ENCODE measurements at places on chromosomes 2 and 18. TPM values are rescaled to one million over a fixed set of nuclear protein-coding genes. Genes with fewer than 3 reads are reported as not detected.

Gene NEU4
- 22.0 TPM for total RNA-seq

GRCh38 chr2:117917223-117917917, 96.5 kb downstream of the CCDC93 start:
- no peak for DNase-seq

Gene ZNG1B
- 34.1 TPM for total RNA-seq

Gene ALPI
- total RNA-seq = not detected

DNA sequence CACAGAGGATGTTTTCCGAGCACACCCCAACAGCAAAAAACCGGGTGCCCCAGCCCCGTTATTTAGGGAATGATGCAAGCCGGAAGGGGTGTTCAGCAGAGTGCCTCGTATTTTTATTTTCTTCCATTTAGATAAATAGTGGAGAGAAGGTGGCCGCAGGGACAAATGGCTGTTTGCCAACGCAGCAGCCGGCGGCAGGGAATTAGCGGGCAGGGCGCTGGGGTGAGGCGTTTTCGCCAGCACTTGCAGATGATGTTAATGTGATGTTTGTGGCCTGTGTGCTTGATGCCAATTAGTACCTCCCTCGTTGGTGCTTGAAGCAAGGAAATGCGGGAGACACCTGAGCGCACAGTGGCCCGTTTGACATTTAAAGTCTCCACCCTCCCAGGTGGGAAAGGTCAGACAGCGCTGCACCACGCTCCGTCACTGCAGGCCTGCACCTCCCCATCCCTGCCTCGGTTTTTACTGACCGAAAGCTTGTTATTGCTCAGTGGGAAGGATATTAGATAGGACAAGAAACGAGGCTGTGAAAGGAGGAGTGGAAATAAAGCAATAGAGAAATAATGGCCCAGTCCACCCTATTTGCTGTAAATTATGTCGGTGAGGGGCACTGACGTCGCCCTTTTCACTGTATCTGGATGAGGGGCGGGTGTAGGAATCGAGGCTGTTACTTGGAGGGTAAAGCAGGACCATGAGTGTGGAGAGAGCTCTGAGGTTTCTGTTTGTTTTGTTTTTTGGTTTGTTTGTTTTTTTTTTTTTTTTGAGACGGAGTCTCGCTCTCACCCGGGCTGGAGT, 39.1 kb downstream of the NFATC1 start:
- DNase-seq = no peak

GRCh38 chr2:99772591-99773331, 282.9 kb upstream of the REV1 start:
- DNase-seq = no peak

GRCh38 chr18:25786758-25787157, 303.7 kb downstream of the SS18 start:
- no peak for DNase-seq

DNA sequence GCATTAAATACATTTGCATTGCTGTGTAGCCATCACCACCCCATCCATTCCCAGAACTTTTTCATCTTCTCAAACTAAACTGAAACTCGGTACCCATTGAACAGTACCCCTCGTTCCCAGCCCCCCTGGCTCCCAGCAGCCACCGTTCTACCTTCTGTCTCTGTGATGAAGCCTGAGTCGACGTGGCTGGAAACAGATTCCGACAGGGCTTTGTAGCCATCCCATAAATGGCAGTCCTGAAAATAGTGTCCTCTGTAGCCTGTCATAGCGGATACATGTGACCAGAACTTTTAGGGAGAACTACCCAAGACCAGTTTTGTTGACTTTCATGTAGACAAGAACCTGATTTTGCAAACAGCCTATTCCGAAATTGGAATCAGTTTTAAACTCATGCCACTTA, 59.1 kb downstream of the TSHZ1 start:
- no peak for DNase-seq

DNA sequence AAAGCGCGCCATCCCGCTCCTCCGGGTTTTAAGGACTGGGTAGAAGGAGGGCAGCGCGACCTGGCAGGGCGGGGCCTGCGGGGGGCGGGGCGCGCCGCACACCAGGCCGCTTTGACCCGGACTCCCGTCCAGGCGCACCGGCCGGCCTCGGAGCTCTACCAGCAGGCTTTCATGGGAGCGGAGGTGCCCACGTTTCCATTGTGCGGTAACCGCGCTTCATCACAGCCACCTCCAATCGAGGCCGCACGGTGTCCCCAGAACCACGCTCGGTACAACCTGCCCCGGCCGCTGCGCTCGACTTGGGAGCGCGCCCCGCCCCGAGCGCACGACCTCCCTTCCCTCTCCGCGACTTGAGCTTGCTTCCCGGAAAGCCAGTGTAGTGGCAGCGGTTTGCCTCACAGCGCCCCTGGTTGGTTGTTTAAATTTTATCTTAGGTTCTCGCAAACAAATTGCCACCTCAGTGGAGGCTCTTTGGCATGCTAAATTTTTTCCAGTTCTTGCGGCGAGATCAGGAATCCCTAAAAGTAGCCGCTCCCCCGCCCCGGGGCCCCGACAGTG, 280 bp upstream of the CYP1B1 start:
- DNase-seq = no peak

Gene UGT1A10
- not detected for total RNA-seq

DNA sequence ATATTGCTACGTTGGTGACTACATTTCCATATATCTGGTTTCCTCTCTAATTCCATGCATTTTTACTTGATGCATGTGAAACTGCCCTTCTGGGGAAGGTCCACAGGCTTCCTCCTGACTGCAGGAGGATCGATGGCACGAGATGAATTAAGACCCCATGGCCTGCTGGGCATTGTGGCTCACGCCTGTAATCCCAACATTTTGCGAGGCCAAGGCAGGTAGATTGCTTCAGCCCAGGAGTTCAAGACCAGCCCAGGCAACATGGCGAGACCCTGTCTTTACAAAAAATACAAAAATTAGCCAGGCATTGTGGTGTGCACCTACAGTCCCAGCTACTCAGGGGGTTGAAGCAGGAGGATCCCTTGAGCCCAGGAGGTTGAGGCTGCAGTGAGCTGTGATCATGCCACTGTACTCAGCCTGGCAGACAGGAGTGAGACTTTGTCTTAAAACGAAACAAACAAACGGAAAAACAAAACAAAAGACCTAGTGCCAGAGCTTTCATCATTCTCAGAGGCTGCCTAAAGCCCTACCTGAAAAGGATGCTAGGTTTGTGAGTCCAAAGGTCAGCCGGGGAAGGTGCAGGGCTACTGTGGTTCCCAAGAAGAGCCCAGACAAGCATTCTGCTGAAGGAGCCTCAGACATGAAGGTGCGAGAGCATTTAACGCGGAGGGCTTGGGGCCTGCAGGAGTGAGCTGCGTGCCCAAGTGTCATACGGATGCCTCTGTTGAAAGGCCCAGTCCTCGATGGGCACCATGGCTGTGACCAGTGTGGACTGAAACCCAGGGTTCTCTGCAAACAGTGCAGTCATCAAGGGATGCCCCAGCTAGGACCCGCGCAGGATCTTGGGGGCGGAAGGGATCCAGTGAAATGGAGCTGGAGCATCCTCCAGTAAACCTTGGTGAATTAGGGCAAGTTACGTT, 21.6 kb downstream of the GPR55 start:
- no peak for DNase-seq

DNA sequence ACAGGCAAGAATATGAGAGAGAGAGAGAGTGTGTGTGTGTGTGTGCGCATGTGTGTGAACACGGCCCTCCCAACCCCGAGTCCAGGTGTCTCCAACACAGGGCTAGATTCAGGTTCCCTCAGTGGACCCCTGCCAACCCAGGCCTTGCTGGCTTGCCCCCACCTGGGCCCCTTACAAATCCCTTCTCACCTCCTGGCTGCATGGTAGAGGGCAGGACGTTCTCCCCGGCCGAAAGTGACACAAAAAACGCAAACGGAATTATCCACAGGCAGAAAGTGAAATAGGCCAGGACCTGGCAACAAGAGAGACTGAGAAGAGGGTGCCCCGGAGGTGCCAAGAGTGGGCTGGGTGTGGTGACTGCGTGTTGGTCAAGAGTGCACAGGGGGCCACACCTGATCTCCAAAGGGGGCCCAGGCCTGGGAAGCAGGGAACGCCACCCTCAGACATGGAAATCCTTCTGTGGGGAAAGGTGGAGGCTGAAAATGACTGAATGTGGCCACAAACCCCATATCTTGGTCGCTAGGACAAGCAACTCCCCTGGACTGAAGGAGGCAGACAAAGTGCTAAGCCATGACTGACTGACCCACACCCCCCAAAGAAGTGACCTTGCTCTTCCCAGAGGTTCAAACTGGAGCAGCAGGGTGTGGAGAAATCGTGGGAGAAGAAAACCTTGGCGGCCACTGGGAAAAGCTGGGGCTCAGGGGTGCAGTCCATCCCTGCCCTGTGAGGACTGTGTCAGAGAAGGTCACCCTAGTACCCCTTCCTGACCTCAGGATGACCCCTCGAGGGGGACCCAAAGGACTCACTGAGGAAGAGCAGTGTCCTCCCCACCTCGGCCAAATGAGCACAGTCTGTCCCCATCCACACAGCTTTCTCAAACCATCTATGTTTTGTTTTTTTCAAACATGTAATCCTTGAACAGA, 5.7 kb downstream of the TEX261 start:
- no peak for DNase-seq

All from thoracic aorta (tissue), 2 donors.